ENCODE measurements at places on chromosomes 4 and X.
A peak's percentile ranks its signal among the peaks of the same experiment; 100 is the strongest.

- DNase-seq: no peak
These were observed 50.8 kb upstream of the FBXW7 start for GRCh38 chr4:152586668-152587067.

DNA sequence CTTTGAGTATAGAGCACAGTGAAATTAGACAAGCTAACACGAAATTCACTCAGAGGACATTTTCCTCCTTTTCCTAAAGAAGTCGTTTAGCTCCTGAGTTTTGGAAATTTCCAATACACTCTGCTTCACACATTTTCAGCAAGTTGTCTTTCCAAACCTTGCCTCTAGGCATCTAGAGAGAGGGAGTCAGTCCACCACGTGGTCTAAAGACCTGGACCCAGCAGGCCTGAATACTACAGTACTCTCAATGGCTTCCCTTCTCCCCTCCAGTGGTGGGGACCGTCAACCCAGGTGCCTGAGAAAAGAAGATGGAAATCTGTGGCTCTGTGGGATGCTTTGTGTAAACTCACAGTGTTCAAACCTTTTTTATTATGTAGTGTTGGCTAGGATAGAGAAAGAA, 13.9 kb upstream of the SCML2 start:
- DNase-seq: no peak

- DNase-seq: peak; percentile 99
These were observed at the start of gene ELK1 for GRCh38 chrX:47650164-47651042. TSS of gene ELK1 (minus strand) at chrX:47650563. CDS start at chrX:47641441, 9,122 bp downstream.

DNA sequence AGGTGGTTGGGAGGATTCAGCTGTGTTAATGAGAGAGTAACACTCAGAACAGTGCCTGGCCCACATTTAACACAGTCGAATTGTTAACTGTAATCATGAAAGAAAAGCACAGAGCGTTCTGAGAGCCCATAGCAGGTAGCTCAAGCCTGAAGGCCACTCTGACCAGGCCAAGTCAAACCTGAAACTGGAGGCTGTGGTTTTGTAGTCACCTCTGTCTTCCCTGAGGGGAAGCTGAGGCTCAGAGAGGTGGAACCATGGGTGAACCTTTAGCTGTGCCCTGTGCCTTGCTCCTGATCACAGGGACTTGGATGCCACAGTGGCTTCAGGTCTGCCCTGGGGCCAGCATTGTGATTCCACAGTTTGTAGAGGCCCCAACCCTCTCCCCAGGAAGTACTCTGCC, 16.6 kb upstream of the UBA1 start:
- no peak for DNase-seq

GRCh38 chr4:27006646-27007045, 146.0 kb downstream of the STIM2 start:
- no peak for DNase-seq

DNA sequence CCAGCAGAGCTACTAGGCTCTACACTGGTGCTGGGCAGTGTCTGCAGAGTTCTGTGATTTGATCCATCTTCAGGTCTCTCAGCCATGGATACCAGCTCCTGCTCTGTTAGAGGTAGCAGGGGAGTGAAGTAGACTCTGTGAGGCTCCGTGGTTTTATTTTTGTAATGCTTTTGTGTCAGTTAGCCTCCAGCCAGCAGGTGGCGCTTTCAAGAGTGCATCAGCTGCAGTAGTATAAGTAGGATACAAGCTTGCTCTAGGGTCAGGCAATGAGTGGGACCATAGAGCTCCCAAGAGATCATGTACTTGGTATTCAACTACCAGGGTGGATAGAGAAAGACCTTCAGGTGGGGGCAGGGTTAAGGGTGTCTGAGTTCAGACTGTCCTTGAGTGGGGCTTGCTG, 362.5 kb upstream of the TRAM1L1 start:
- DNase-seq: no peak

DNA sequence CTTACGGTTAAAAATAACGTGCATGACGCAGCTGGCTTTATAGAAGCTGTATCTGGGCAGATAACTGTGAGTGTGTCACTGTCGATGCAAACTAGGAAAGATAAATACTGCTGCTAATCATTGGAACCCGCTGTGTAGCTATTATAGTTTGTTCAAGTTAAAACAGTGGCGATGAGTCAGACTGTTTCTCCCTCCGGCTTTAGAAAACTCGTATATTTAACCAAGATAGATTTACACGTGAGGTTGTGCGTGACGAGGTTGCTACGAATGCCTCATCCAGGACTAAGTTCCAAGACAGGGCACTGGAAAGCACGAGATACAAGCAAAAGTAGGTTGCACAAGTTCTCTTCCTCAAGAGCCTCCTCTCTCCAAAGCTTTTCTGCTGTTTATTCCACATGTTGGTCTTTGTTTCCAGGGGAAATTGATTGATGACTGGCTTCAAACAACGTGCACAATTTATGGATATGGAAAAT, 270.7 kb downstream of the FBXW7 start:
- DNase-seq: no peak

GRCh38 chr4:98540803-98541202, 117.6 kb downstream of the TSPAN5 start:
- DNase-seq: no peak

DNA sequence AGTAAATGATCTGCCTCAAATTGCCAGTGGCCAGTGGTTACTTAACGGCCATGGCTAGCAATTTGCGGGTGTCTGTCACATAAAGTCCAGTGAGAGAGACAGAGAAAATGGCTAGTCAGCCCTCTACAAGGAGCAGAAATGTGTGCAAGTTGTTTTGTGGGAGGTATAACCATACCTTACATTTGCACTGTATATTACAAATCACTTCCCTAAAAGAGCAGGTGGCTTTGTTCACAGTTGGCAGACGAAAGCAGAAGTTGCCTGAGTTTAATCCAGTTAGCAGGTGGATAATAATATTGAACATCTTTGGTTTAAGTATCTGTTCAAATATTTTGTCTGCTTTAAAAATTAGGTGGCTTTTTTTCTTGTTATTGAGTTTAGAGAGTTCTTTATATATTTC, 15.6 kb downstream of the SRPX start:
- DNase-seq: no peak

DNA sequence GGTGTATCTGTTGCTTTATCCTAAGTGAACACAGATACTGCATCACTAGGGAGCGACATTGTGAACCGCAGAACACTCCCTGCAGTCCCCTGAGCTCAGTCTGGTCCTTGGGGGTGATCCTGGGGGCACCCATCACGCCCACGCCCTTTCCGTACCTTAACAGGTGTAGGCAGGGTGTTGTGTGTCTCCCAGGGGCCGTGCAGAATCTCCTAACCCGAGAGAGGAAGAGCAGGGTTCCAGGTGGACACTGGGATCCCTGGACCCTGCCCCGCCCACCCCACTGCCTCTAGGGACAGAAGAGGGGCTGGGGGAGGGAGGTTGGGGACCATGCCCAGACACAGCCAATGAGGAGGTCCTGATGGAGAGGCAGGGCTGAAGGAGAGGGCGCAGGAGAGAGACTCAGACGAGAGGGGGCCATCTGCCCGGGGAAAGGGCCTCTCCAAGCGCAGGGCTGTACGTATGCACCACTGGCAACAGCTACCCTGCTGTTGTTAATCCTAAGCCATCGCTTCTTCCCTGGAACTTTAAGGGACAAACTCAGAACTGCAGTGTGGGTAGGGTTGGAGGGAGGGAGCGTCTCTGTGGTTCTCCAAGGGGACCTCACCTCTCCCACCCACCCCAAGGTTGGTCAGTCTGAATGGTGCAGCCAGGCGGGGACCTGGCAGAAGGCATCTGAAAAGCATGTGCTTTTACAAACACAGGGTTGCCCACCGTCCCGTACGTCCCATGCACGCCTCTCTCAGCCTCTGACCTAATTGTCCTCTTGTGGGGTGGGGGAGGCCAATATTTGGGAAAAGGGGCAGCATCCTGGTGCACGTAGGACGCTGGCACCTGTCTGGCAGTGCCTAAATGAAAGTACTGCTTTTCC, 2.5 kb downstream of the P2RY8 start:
- DNase-seq: peak; percentile 81

DNA sequence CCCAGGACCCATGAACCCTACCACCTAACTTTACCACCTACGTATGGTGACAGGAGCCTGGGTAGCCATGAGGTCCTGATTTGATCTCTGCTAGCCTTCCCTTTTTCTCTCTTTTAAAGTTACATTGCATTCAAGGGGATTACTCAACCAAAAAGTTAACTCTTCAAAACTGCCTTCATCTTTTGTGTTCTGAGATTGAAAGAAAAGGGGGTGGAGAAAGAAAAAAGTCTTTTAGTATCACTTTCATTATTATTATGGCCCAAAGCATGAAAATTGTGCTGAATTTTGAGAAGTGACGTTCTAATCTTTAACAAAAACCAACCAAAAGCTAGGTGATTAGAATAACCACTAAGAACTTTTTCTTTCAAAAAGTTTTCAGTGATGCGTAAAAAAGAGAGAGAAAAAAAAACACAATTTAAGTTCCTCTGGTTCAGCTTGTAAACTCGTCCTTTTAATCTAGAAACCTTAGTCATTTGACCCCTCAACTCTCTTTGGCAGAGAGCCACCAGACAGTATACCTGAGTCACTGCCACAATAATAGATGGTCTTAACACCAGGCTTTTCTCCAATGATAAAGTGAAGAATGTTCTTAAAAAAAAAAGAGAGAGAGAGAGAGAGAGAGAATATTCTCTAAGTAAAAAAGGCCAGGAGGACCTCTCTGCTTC, 347.4 kb upstream of the FGF13 start:
- no peak for DNase-seq

DNA sequence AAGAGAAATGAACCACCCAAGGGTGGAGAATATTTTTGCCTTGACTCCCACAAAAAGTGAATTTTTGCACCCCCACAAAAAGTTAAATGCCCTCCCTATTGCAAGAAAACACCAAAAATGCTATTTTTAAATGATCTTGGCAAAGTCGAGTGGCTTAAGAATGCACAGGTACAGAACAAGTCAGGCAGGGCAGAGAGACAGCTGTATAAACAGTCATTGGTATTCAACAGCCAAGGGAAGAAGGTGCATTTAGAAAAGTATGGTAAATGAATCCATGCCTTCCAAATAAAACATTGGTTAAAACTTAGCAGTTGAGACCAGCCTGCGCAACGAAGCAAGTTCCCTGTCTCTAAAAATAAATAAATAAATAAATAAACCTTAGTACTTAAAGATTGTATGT, 169.3 kb downstream of the CHIC2 start:
- peak; percentile 22 for DNase-seq
